ENCODE measurements at places on chromosomes 6 and 20.
A peak's percentile ranks its signal among the peaks of the same experiment; 100 is the strongest.

- no peak for DNase-seq
Measured at GRCh38 chr6:45812922-45813321, 202.7 kb downstream of the CLIC5 start.

GRCh38 chr6:138607478-138608433 is 108.5 kb upstream of the NHSL1 start:
- no peak for DNase-seq

DNA sequence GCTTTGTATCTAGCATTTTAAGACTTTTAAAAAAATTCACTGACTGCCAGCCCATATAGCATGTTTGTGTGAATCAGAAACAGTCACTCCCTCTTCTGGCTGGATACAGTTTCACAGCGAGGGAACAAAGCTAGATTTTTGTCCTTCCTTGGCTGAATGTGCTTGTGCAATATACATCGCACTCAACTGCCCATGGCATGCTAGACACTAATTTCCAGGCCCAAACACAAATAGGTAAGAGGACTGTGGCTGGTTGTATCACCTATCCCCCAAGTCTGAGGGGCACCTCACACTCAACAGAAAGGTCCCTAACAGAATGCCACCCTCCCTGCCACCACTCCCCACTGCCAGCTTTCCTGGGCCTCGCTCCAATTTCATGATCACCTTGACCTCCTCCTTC is 16.2 kb upstream of the BLCAP start:
- DNase-seq, result no peak

GRCh38 chr6:105429676-105430075 is 26.8 kb upstream of the PREP start:
- no peak for DNase-seq

GRCh38 chr6:38281126-38281525 is 358.6 kb downstream of the BTBD9 start:
- DNase-seq, result no peak

- peak; percentile 46 for DNase-seq
Measured at GRCh38 chr20:63441136-63442099, 31.0 kb downstream of the KCNQ2 start.

DNA sequence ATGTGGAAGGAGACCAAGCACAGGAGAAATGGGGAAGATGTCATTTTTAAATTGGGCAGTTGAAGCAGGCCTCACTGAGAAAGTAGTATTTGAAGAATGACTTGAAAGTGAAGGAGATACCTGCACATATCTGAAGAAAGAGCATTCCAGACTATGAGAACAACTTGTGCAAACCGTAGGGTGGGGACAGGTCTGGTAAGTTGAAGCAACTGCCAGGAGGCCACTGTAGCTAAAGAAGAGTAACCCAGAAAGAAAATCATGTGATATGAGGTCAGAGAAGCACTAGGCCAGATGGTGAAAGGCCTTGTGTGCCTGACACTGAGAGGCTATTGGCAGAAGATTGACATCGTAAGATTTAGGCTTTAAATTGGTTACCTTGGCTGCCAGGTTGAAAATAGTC is 4.7 kb upstream of the SUPT3H start:
- no peak for DNase-seq

DNA sequence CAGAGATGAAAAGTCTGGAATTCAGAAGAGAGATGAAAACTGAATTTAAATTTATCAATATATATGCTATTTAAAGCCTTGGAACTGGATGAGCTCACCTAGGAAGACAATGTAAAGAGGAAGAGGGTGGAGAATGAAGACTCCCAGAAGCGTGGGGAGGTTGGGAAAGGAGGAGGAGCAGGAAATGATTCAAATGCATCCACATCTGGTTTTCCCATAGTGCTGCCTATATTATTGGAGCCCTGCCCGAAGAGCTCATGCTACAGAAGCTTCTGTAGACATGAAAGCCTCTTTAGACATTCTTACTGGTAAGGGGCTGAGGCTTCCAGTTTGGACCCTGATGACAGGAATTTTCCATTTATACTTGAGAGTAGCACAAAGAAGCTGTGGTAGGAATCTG is 19.2 kb downstream of the PDE7B start:
- DNase-seq, result peak; percentile 51

DNA sequence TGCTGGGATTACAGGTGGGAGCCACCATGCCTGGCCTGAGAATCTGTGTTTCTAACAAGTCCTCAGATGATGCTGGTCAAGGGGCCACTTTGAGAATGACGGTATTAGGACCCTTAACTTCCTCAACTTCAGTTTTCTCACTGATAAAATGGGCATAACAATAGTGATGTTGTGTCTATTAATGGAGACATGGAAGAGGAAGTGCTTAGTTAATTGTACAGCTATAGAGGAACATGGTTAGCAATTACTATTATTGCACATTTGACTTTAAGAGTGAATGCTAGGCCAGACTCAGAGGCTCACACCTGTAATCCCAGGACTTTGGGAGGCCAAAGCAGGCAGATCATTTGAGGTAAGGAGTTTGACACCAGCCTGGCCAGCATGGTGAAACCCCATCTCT is 12.7 kb downstream of the DPPA5 start:
- no peak for DNase-seq

DNA sequence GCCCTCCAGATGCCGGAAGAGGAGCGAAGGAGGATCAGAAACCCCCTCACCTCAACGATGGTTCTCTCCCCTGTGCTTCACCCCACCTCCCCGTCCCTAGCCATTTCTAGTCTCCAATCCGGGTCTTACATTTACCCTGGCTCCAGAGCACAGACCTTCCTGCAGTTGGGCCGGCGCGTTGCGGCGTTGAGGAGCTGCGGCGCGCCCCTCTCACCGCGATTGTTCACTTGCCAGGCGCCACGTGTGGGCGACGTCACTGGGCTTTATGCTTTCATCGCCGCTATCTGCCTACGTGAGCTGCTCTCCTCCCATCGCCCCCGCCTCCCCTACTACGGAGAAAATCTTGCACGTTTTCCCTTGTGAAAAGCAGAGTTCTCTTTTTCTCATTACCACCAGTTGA is at the start of gene CRISP2:
TSS of gene CRISP2 (minus strand) at position 198 of the 400 bp plus-strand sequence. CDS start 4,347 bp downstream, outside the sequence.
- DNase-seq, result peak; percentile 2

DNA sequence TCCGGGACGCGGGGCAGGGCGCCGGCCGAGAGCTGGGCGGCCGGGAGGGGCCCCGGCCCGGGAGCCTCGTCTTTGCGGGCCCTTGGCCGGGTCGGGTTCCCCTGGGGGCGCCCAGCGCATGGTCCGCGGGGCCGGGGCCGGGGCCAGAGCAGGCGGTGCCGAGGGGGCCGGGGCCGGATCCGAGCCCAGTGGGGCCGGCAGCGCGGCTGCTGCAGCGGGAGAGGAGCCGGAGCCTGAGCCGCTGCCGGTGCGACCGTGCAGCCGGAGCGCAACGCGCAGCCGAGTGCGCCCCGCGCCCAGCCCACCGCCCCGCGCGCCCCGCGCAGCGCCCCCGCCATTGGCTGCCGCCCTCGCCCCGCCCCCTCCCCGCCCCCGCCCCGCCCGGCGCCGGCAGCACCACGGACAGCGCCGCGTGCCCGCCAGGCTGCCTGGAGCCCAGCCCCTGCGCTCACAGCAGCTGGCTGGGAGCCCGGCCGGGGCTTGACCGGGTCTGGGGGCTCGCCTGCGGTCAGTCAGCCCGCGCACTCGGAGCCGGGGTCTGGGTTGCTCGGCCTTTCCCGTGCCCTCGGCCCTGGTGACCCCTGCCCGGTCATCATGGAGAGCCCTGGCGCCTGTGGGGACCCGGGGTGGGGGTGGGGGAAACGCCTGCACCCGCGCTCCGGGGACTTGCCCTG is at the start of gene HRH3:
TSS of gene HRH3 (minus strand) at position 287 of the 674 bp plus-strand sequence. CDS start 308 bp downstream, outside the sequence.
- no peak for DNase-seq

- DNase-seq, result no peak
Measured at GRCh38 chr6:33164176-33164575, 28.1 kb downstream of the COL11A2 start.

- peak; percentile 90 for DNase-seq
Measured at GRCh38 chr20:50844430-50845100, 49.7 kb downstream of the BCAS4 start.

DNA sequence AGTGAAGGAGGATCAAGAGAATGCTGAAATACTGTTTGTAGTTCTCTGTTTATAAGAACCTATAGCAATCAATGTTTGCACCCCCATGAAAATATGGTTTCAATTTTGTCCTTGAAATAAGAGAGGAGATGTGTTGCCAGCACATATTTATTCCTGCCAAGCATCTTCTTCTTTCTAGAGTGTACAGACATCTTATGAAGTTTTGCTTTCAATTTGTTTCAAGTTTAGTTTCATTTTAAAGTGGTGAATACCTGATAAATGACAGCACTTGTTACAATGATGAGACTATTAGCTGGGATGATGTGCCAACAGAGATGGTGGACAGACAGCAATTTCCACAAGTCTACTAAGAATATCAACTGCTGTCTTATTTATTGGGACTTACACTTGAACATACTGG is 39.2 kb upstream of the CENPW start:
- DNase-seq, result no peak

DNA sequence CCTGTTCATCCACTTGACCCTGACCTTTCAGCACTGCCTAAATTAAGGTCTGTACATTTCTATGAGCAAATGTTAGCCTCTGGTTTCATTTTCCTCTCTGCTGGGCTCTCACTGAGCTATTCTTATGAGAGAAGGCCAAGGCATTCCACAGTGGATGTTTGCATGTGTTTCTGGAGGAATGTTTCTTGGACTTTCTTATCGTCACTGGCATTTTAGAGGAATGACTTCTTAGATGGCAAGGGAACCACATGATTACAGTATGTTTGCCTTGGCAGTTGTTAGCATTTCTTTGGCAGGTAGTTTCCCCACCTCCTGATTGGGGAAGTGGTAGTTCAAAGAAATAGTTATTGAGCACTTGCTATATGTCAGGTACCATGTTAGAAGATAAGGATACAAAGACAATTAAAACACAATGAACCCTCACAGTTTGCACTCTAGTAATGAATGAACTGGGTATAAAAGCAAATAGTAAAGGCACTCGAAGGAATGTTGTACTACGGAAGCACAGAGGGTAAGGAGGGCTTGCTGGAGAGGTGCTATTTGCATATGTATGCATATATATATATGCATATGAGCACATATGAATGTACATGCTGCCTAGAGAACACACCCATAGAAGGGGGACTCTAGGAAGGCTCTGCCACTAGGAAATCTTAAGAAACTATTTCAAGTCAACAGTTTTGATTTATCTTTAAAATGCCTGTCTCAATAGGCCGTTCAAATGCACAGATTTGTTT is 307.4 kb downstream of the EYA4 start:
- peak; percentile 22 for DNase-seq

DNA sequence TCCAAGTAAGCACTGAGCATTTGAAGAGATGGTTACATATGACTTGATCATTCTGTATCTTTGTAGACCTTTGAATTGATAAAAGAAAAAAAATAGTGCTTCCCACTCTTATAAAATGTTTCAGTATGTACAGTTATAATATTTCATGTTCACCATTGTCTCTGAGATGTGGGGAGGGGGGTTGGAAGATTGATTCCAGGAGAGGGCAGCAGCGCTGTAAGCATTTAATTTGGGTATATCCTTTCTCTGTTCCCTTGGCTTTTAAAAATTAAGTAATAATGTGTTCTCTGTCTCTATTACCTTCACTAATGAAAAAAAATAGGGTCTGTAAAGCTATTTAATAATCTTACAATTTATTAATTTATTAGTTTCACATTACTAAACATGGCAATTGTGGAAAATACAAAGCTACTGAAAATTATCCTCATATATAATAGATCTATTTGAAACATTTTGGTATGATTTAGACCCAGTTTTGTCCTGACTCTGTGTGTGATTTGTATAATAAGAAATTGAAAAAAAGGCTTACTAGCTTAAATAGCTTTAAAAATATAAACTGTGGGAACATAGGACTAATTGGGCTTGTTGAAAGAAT is 341.2 kb downstream of the CDKAL1 start:
- peak; percentile 26 for DNase-seq

DNA sequence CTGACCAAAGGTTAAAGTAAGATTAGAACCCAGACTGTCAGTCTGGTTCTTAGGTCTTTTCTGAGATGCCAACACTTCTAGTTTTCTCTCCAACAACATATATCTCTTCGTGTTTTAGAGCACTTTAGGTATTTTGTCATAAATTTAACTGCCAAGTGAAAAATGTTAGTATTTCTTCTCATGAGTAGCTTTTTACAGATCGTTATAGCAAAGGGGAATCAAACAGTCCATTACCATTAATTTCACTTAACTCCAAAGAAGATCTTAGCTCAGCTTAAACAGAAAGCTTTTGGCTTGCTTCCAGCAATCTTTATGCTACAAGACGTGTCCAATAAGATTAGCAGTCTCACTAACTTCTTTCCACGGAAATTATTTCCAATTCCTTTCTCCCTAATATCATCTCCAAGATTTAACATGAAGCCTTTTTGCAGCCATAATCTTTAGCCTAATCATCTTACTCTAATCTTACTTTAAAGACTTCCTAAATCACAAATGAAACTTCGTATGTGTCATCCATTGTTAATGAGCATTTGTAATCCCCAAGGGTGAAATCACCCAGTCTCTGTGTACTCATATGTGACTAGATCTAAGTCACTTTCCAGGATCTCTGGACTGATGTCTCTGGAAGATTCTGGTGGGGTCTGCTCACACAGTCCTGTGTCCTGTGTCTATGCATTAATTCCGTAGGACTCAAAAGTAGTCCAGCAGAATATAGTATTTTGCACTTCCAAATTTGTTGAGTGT is 38.7 kb downstream of the MOXD1 start:
- DNase-seq, result peak; percentile 6

DNA sequence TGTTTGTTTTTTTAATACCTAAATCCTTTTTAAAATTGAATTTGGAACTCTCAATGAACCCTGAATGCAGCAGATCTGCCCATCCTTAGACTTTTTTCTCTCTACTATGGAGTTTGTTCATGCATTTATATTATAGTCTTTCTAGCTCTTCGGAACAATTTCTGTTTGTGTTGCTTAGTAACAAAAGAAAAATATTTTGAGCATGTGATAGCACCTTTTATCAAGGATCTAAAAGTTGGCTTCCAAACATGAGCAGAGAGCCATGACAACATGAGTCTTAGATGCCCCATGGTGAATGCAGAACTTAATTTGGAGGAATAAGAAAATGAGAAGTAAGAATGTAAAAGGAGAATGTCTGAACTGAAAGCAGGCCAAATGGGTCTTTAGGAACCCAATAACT is 133.7 kb downstream of the EDN1 start:
- no peak for DNase-seq

DNA sequence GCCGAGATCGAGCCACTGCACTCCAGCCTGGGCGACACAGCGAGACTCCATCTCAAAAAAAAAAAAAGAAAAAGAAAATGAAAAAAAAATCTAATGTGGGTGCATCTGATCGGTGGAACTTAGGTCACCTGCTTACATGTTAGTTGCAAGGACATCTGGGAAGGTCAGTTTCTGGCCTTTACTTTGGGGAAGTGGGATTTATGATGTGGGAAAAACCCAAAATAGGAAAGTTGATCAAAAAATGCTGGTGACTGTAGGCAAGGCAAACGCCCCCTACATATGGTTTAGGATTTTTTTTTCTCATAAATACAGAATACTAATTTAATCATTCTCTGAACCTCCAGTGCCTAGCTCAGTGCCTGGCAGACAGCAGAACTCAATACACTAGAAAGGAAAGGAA is 69.2 kb upstream of the PIM1 start:
- no peak for DNase-seq

GRCh38 chr20:19976595-19977372 is 40.4 kb upstream of the NAA20 start:
- peak; percentile 91 for DNase-seq

- DNase-seq, result no peak
Measured at GRCh38 chr6:106048336-106048735, 37.8 kb upstream of the PRDM1 start.

Data from A172 (cell line).